B cell (primary cell): ENCODE measurements at places on chromosomes 13 and 19. TPM values are rescaled to one million over a fixed set of nuclear protein-coding genes. Genes with fewer than 3 reads are reported as not detected.

GRCh38 chr19:38233740-38234251 is 9.8 kb upstream of the DPF1 start:
- peak; percentile 83 for DNase-seq

DNA sequence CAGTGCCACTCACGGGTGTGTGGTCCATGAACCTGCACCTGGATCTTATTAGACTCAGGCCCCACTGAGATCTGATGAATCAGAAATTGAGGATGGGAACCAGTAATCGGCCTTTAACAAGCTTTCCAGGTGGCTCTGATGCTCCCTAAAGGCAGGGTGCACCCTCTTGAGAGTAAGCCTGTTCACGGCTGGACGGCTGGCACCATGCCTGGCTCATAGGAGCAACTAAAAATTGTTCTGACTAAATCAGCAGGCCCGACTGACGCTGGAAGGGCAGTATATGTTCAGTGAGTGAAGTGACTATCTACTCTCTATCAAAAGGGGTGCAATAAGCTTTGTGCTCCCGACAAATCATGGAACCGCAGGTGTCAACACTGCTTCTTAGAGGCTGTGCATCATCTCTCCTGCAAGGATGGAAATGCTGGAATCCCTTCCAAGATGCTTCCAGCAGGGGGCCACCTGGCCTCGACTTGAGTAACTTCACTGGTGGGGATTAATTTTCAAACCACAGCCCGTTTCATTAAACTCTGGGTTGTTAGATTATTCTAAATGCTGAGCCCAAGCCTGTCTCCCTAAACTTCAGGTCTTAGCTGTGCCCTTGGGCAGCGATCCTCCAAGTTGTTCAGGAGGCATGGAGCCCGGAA is 28.4 kb downstream of the TMTC4 start:
- DNase-seq: no peak

DNA sequence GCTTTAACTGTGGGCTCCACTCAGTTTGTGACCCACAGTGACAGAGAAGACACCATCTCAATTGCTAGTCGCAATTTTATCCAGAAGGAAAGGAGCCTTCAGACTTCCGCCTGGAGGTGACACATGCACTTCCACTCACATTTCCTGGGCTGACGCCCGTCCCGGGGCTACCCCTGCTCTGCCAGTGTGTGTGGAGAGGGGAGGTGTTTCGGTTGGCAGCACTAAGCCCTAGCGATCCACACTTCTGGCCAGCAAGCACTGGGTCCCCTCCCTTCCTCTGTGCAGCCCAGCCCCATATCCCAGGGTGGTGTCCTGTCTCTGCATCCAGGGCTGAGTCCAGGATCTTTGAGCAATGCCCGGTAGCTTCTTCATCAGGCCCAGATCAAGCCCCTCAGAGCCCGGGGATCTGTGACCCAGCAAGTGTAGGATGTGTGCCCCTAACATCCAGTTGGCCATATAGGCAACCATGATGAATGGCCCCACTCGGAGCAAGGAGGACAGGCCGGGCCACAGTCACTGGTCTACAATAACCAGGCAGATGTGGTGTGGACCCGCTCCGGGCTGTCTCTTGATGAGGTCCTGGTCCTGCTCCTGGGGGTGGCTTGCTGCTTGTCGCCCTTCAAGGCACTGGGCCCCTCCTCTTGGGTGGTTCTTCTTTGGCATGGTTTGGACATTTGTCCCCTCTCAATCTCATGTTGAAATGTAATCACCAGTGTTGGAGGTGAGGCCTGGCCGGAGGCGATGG is 141.9 kb upstream of the SPACA7 start:
- no peak for DNase-seq

The C5AR1 gene
- total RNA-seq: 1.9 and 4.9 TPM in 2 replicates

DNA sequence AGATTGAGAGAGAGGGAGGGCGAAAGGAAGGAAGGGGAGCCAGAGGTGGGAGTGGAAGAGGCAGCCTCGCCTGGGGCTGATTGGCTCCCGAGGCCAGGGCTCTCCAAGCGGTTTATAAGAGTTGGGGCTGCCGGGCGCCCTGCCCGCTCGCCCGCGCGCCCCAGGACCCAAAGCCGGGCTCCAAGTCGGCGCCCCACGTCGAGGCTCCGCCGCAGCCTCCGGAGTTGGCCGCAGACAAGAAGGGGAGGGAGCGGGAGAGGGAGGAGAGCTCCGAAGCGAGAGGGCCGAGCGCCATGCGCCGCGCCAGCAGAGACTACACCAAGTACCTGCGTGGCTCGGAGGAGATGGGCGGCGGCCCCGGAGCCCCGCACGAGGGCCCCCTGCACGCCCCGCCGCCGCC is at the start of gene TNFSF11:
Gene TNFSF11, plus strand, starts transcription at position 142 of the 400 bp plus-strand sequence. Its CDS starts 152 bp downstream, at position 294.
- DNase-seq: no peak

- no peak for DNase-seq
Observed at GRCh38 chr13:94329754-94330551, 149.5 kb downstream of the DCT start.

- no peak for DNase-seq
Observed at GRCh38 chr13:98060282-98060681, 82.6 kb upstream of the FARP1 start.

DNA sequence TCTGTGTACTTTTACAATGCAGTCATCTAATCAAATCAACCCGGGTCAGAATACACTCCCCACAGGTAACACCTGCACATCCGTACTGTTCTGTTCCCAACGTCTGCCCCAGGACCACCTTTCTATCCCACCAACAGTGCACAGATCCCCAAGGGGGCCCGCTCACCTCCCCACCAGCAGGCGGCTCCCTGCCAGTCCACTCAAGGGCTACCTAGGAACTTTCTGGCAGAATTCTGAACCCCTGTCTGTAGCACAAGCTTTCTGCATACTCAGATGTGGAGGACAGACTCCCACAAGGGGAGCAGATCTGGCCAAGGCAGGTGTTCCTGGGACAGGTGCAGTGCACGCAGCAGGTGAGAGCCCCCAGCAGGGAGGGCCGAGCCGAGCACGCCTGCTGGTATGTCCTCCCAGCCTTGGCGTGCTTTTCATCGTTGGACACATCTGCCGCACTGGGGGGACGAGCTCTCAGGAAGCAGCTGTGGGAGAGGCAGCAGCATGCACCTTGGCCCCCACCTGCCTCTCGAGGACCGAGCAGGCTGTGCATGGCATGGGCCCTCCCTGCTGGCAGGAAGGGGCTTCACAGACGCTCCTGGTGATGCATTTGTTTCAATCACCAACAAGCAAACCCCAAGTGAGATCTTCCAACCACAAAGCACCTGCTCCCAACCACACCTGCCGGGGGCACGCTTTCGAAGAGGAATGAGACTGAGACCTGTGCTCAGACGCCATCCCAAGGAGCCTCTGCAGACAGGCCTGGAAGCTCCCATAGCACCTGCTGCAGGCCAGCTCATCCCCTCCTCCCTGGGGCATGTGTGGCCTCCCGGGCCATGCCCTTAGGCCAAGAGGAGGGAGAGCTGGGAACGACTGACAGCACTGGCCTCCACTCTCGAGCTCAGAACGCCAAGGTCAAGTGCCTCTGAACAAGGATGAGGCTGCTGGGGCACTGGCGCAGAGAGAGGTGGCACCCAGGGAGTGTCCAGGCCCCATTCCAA is 35.9 kb downstream of the RAB20 start:
- DNase-seq: peak; percentile 53

- peak; percentile 77 for DNase-seq
Observed at GRCh38 chr19:996051-996838, 4.0 kb upstream of the GRIN3B start.

DNA sequence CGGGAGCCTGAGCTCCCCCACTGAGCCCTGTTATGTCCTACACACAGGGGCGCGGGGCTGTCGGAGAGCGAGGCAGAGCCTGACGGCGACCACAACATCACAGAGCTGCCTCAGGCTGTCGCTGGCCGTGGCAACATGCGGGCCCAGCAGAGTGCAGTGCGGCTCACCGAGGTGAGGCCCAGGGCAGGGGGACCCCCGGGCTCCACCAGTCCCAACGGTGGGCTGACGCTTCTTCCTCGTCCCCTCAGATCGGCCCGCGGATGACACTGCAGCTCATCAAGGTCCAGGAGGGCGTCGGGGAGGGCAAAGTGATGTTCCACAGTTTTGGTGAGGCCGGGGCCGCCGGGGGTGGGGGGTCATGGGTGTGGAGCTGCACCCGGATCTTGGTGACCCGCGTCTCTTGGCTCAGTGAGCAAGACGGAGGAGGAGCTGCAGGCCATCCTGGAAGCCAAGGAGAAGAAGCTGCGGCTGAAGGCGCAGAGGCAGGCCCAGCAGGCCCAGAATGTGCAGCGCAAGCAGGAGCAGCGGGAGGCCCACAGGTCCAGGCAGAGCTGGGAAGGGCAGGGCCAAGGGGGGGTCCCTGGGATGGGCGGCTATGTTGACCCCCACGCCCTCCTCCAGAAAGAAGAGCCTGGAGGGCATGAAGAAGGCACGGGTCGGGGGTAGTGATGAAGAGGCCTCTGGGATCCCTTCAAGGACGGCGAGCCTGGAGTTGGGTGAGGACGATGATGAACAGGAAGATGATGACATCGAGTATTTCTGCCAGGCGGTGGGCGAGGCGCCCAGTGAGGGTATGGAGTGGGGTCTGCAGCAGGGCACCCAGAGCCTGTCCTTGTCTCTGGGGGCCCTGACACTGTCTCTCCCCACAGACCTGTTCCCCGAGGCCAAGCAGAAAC is 1.2 kb upstream of the P2RY11 start:
- peak; percentile 13 for DNase-seq

- peak; percentile 53 for DNase-seq
Observed at GRCh38 chr13:27960362-27961226, 8.5 kb downstream of the CDX2 start.

DNA sequence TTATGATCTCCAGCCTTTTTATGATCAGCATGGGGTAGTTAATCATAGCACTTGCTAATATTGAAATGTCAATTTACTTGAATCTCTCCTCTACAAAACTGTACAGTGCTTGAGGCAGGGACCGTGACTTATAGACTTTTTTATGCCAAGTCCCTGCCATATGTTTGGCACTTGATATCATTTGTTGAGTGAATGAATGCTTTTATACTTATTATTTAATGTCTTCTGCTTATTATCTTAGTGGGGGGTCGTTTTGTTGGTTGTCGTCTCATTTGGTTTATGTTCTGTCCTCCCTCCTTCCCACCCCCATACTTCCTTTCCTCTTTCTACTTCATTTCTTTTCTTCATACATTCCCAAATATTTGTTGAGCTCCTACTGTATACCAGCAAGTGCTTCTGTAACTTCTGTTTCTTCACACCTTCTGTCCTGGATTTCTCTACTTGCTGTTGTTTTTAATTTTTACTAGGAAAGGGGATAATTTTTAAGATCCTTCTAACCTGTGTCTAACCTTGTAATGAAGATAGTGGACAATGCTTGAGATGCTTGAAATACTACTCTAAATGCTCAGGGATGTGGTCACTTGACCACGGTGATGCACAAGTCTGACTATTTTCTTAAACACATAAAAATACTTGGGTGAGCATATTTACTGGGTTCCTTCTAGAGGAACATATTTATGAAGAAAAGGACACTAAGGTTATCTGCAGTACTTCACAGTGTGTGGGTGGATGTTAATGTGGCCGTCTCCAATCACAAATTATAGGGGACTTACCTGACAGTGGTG is 223.8 kb downstream of the TDRD3 start:
- DNase-seq: no peak

- DNase-seq: no peak
Observed at GRCh38 chr19:51027873-51028272, 1.5 kb upstream of the KLK11 start.

The HSPB6 gene
- not detected in 2 replicates for total RNA-seq

- no peak for DNase-seq
Observed at GRCh38 chr19:19749117-19749907, 16.4 kb upstream of the ZNF14 start.

DNA sequence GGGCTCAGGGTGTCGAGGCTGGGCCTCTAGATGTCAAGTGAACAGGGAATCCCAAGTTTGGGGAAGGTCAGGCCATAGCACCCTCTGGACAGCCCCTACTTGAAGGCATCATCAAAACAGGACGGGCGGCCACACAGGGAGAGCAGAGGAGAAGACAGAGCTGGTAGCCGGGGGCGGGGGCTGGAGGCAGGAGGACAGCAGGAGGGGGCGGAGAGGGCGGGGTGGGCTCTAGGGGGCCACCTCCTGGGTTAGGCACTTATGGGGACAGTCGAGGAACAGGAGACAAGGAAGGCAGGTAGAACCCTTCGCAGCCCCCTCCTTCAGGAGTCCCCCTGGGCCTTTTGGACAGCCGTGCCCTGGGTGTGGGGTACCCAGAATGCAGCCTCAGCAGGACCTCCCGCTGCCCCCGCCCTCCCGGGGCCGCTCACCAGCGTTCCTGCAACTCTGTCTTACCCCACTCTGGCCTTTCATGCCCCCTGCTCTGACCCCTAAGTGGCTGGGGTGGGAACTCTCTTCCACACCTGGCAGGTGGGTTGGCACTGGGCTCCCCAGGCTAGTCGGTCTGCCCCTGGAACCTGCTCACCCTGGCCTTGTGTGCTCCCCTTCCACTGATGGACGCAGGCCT is 5.8 kb downstream of the SSBP4 start:
- no peak for DNase-seq

DNA sequence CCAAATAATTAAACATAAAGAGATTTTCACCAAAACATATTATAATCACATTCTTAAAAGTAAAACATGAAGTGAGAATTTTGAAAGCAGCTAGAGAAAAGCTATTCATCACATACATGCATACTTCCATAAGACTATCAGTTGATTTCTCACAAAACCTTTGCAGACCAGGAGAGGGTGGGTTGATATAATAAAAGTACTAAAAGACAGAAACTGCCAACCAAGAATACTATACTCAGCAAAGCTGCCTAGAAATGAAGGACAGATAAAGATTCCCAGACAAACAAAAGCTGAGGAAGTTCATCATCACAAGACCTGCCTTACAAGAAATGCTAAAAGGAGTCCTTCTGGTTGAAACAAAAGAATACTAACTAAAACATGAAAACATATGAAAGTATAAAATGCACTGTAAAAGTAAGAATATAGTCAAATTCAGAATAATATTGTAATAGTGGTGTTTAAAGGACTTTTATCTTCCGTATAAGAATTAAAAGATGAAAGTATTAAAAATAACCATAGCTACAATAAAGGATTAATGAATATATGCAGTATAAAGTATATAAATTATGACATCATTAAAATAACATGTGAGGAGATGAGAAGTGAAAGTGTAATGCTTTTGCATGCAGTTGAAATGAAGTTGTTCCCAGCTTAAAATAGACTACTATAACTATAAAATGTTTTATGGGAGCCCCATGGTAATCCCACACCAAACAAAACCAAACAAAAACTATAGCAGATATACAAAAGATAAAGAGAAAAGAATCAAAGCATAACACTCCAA is 76.2 kb downstream of the RXFP2 start:
- DNase-seq: no peak
